Activated naive CD8-positive, alpha-beta T cell treated with anti-CD3 and anti-CD28 coated beads, Interleukin-2, amount 50 U/mL, for 24 hours (primary cell): ENCODE measurements at places on chromosomes 4 and X.

GRCh38 chr4:101774807-101775206 is 15.7 kb upstream of the BANK1 start:
- DNase-seq = no peak

- DNase-seq = peak; percentile 1
Measured at GRCh38 chr4:163048447-163048846, 118.2 kb downstream of the NAF1 start.

- DNase-seq = no peak
Measured at GRCh38 chrX:55056820-55057674, 17.8 kb upstream of the PAGE2B start.

DNA sequence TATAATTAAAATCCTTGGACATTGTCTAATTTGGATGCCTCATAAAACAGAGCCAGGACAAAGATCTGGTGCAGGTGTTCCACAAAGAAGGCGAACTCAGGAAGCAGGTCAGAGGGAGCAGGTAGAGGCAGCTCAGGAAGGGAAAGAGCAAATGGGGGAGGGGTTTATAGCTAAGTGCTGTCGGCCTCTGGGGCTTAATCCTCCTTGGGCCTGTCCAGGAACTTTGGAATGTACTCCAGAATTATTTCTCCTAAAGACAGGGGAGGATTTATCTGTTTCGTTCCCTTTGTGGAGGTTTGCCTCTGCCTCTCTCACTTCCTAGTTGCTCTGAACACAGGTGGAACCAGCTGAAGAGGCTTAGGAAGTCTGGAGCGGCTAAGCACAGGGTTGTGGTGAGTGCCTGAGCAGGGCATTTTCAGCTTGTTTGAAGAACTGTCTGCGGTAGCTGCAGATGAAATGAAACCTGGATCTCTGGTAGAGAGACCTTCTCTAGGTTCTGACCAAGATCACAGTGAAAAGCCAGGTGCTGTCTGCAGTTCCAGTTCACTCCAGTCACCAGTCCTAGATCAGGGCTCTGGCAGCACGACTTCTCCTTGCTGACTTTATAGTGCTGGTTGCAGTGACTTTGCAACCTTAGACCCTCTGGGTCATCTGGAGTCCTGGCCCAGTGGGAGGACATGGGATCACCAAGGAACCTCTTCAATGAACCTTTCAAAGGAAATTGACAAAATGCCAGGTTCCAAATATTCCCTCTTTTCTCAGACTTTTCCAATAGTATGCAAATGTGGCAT is 519.2 kb downstream of the PCDH10 start:
- no peak for DNase-seq

DNA sequence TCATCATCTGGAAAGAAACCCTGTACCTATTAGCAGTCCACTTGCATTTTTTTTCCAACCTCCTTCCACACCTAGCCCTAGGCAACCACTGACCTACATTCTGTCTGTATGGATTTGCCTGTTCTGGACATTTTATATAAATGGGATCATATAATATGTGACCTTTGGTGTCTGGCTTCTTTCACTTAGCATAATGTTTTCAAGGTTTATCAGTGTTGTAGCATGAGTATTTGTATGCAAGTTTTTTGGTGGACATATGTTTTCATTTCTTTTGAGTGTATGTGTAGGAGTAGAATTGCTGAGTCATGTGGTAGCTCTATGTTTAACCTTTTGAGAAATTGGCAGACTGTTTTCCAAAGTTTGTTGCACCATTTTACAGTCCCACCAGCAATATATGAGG is 198.6 kb downstream of the CEP135 start:
- DNase-seq = no peak

DNA sequence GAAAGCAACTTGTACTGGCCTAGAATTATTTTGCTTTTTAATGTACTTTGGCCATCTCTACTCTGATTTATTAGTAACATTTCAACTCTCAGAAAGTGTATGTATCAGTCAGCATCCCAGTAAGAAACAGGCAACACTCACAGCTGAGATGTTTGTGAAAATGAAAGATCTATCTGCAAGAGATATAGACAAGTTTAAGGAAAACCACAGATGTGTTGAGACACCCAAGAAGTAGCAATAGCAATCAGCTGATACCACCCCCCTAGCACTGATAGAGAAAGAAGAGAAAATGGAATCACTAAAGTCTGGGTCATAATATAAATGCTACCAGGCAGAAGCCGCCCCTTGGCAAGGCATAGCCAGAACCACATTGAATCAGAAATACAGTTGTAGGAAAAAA is 372.0 kb downstream of the ARAP2 start:
- no peak for DNase-seq
